Activated T-cell treated with anti-CD3 and anti-CD28 coated beads, Interleukin-2, amount 50 U/mL, for 72 hours (primary cell): ENCODE measurements at places on chromosomes 13 and 19. TPM values are rescaled to one million over a fixed set of nuclear protein-coding genes. Genes with fewer than 3 reads are reported as not detected.
A peak's percentile ranks its signal among the peaks of the same experiment; 100 is the strongest.

- peak; percentile 55 for DNase-seq
Measured at GRCh38 chr13:77698201-77699058, 943 bp downstream of the SLAIN1 start.

The ATP1A3 gene
- total RNA-seq = 4.3 TPM

DNA sequence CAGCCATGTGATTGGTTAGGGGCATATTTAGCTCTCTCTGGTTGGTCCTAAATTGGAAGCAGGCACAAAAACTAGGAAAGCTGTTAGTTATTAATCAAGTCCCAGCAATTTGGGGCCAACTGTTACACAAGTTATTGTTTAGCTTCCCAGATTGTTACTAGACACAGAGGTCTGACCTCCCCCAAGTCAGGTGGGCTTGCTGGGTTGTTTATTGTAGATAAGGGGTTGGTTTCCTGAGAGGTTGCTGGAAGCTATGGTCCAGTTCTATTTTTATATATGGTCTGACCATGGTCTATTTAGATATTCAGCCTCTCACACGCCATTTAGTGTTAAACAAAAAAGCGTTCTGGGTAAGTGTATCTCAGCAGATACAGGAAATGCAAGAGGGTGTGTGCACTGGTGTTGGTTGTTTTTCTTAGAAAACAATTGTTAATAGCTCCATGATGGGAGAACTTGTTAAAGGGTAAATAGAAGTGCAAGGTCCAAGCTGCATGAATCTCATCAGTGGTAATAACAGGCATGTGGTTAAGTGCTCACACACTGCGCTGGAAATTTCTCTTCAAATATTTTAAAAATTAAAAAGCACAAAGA, 150.0 kb downstream of the RAP2A start:
- DNase-seq = no peak

- DNase-seq = no peak
Measured at GRCh38 chr13:21225082-21225481, 48.6 kb downstream of the MRPL57 start.

- DNase-seq = no peak
Measured at GRCh38 chr19:42091742-42092141, 15.8 kb downstream of the ZNF574 start.

The SPRY2 gene
- total RNA-seq = 0.21 TPM

GRCh38 chr19:56476093-56476492, 1.1 kb downstream of the ZNF667 start:
- DNase-seq = no peak

DNA sequence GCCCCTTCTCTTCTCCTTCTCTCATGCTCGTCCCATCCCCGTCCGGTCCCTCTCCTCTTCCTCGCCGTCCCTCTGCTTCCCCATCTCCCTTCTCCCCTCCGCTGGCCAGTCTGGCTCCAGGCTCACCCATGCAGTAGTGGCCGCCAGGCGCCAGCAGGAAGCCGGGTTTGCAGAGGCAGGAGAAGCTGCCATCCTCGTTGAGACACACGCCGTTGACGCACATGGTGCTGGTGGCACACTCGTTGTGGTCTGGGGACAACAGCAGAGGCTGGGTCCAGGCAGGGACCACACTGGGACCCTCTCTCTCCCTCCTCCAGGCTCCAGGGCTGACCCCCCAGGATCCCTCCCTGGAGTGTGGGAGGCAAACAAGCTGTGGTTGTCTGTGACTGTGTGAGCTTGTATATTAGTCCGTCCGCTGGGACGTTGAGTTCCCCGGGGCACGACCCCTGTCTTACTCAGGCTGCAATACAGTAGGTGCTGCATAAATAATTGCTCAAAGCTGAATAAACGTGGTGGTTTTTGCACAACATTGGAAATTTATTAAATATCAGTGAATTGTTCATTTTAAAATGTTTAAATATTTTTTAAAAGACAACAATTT, 16.4 kb downstream of the FBN3 start:
- DNase-seq = no peak

DNA sequence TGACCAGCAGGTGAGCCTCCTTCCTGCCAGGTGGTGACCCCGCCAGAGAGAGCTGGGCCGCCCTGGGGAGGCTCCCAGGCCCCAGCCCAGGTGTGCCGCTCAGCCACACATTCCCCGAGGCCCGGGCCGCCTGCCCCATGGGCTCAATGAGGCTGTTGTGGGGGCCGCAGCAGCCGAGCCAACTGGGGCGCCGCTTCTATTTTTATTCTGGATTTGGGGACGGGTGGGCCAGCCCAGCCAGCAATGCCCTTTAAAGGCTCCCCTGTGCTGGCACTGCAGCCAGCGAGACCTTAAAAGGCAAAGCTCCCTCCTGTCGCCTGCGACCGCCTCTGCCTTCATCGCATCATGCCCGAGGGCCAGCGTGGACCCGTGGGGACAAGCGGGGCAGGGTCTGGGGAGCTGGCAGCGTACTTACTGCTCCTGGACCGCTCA, 17.7 kb upstream of the CRTC1 start:
- DNase-seq = no peak

DNA sequence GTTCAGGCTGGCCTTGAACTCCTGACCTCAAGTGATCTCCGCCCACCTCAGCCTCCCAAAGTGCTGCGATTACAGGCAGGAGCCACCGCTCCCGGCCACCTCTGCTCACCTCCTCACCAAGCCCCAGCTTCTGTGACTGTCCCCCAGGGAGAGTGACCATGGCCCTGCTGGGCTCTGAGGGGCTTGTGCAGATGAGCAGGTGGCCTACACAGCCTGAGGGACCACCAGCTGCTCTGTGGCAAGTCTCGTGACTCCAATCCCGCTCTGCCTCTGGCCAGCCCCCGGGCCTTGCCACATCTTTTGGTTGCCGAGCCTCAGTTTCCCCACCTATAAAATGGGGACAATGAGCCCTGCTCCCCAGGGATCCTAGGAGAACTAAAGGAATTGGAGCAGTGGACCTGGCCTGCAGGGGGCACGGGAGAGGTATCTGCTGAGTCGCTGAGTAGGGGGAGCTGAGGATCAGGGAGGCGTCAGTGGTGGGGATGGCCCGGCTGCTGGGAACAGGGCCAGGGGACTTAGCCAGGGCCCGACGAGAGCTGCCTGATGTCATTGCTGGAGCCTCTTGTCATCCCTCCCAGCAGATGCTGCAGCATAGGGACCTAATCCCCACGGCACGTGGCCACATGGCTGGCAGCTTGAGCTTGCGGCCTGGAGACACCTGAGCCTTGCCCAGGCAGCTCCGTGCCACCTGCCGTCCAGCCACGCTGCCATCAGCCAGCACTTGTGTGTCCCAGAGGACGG, 74.7 kb downstream of the GADD45B start:
- DNase-seq = no peak

- peak; percentile 1 for DNase-seq
Measured at GRCh38 chr13:43757266-43757665, 29.5 kb downstream of the ENOX1 start.

DNA sequence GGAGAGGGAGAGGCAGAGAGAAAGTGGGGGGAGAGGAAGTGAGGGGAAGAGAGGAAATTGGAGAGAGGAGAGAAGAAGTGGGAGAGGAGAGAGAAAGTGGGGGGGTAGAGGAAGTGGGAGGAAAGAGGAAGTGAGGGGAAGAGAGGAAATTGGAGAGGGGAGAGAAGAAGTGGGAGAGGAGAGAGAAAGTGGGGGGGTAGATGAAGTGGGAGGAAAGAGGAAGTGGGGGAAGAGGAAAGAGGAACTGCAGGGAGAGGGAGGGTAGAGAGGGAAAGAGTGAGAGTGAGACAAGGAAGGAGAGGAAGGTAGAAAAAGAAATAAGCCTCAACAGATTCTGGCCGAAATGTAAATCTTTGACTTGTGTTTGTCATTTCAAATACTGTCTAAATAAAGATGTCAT, 146.6 kb downstream of the KLF12 start:
- no peak for DNase-seq

- no peak for DNase-seq
Measured at GRCh38 chr13:112453874-112454647, 77.9 kb downstream of the SPACA7 start.

DNA sequence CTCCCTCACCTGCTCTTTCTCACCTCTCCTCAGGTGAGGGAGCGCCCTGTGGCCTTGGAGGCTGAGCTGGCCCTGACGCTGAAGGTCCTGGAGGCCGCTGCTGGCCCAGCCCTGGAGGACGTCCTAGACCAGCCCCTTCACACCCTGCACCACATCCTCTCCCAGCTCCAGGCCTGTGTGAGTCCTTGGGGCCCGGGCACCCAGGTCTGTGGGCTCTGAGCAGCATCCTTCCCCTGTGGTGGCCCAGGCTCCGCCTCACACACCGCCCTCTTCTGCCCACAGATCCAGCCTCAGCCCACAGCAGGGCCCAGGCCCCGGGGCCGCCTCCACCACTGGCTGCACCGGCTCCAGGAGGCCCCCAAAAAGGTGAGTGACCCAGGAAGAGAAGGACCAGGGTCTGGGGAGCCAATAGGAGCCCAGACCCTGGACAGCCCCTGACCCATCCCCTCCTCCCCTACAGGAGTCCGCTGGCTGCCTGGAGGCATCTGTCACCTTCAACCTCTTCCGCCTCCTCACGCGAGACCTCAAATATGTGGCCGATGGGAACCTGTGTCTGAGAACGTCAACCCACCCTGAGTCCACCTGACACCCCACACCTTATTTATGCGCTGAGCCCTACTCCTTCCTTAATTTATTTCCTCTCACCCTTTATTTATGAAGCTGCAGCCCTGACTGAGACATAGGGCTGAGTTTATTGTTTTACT, 1.9 kb downstream of the IFNL1 start:
- peak; percentile 71 for DNase-seq

DNA sequence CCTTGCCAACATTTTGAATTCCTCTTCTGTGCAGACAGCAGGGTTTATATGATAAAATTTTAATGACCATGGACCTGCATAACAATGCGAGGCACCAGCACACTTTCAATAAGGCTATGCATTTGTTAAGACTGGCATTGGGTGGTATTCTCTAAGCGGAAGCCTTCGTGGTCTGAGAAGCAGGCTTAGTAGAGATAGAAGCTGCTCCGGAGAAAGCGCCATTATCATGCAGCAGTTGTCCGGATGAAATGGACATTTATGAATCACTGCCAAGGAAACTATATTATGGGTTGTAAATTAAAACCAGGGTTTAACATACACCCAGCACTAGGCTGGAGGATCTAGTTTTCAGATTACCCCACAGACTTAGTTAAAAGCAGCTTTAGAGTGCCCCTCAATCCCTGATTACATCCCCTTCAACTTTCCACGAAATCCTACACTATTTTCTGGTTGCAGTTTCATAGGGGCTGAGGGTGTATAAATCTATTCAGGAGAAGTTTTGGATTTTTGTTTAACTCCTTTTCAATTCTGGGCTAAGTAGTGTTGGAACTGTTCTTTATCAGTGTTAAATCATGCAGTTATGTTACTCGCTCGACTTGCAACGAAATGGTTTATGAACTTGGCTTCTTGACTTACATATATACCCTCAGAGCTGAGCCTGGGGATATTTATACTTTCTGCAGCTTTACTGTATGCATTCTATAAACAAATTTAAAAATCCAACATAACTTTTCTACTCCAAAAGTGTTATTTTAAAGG, 193.3 kb downstream of the PCDH9 start:
- DNase-seq = no peak

GRCh38 chr13:100515410-100515800, 73.2 kb downstream of the GGACT start:
- no peak for DNase-seq

GRCh38 chr19:44957526-44957925, 2.3 kb downstream of the CLPTM1 start:
- no peak for DNase-seq

DNA sequence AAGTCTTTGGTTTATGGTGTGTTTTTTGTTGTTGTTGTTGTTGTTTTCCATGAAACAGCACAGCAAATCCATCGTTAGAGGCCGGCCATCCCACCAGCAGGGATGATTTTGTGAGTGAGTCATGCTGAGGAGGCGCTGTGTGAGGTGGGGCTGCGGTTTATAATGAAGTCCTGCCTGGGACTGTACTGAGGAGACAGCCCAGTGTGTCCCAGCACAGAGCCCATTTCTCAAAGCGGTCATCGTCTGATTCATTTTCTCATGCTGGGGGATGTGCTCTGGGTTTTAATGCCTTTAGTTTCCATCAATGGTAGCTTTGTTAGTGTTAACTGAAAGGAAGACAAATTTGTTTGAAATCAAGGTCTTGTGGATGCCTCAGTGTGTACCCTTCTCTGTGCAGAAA, 129.3 kb upstream of the SERP2 start:
- DNase-seq = no peak
